ENCODE measurements at places on chromosomes 13 and 19.
A peak's percentile ranks its signal among the peaks of the same experiment; 100 is the strongest.

GRCh38 chr13:24328145-24328544 lies 18.8 kb downstream of the C1QTNF9 start:
- DNase-seq: no peak

DNA sequence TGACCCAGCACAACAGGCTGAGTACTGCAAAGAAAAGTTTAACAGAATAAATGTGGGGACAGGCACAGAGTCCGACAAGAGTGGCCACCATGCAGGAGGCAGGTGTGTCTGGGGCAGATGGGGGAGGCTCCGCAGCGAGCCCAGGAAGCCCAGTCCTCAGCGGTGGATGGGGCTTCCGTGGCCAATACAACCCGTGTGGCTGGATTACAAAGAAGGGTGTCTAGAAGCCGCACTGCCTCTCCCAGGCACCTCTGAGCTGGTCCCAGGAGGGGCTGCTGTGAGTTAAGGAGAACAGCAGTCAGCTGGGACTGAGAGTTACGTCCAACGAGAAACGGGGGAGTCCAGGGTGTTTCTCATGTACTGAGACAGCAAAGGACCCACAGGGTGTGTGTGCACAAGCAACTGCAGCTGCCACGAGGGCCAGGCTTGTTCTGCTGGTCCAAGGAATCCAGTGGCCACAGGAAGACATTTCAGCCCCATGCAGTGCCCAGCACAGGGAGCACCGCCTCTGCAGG lies 70.2 kb downstream of the SPACA7 start:
- DNase-seq: no peak

GRCh38 chr13:48731957-48732569 lies 78.3 kb downstream of the CYSLTR2 start:
- DNase-seq: no peak

DNA sequence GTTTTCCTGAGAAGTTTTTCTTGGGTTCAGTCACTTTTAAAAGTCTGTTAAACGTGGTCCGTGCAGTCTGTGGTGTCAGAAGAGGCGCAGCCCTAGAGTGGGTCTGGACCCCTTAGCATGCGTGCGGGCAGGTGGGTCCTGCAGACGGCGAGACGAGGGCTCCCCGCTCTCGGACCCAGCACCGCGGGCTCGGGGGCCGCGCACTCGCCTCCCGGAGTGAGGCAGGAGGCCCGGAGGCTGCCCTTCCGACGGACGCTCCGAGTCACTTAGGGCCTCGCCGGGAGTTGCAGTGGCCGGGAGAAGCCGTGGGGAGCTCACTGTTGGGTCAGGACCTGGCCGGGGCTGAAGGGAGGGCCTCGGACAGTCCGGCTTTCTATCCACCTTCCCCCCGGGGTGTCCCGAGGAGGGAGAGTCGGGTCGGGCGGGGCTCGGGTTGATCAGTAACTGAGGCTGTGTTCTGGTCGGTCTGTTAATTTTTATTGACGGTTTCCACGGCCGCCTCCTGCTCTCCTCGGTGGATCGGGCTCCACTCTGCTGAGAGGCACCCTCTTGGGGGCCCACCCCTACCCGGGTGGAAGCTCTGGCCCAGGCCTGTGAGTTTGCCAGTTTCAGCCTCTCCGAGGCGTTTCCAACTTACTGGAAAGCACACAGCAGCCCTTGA lies 1.3 kb downstream of the PTBP1 start:
- no peak for DNase-seq

DNA sequence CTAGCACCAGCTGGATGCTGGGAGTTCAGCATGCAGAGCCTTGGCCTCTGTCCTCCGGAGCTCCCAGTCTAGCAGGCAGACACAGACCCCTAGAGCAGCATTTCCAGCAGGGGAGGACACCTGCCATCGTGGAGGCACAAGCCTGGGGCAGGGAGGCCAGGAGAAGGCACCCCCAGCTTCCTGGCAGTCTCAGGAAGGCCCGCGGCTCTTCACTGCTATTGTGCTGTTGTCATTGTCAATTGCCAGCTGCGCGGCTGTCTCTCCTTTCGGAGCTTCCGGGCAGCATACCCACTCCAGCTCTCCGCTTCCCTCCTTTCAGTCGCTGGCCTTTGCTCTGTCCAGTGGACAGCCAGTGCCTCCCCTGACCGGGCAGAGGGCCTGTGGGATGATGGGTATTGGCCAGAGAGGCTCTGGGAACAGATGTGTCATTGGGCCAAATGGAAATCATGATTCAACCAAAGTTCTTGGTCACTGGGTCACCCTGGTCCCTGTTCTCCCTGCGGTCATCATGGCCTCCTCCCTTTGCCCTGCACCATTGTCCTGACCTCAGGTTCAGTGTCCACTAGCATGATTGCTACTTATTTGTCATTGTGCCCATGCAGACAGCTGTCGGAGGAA lies 93.0 kb downstream of the SLC7A1 start:
- no peak for DNase-seq

- no peak for DNase-seq
Observed at GRCh38 chr13:26457212-26457611, 100.3 kb upstream of the WASF3 start.

DNA sequence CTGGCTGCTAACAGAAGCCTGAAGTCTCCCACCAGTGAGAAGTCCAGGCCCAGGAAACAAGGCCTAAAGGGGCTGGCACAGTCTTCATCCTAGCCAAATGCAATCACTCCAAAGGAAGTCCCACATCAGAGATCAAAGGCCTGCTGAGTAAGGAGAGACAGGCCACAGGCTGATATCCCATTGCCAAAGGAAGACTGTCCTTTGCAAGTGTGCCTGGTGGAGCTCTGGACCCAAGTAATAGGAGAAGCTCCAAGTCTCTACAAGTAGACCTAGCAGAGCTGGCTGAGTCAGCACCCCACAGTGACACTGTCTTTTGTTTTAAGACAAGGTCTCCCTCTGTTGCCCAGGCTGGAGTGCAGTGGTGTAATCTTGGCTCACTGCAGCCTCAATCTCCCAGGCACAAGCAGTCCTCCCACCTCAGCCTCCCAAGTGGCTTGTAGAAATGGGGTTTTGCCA lies 4.5 kb downstream of the DBP start:
- DNase-seq: no peak

DNA sequence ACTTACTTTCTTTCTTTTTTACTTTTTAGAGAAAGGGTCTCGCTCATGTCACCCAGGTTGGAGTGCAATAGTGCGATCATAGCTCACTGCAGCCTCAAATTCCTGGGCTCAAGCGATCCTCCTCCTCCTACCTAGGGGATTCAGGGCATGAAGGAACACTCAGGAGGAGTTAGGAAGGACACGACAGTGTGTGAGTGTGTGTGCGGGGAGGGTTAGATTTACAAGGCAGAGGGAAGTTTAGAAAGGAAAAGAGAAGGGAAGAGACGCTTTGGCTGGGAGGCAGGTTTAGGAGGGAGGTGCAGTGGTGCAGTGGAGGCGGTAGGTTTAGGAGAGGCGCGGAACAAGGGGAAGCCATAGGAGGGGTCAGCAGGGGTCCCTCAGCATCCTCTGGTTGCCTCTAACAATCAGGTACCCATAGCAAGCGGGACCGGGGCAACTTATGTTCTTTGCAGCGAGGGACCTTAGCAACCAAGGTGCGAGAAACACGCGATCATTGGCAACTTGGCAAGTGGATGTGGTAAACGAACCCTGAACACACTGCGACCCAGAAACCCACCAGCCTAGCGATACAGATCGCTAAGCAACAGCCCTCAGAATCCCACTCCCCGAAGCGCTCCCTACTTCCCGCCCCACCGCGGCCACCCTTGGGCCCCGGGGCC lies 501 bp downstream of the SIRT2 start:
- DNase-seq: peak; percentile 11

DNA sequence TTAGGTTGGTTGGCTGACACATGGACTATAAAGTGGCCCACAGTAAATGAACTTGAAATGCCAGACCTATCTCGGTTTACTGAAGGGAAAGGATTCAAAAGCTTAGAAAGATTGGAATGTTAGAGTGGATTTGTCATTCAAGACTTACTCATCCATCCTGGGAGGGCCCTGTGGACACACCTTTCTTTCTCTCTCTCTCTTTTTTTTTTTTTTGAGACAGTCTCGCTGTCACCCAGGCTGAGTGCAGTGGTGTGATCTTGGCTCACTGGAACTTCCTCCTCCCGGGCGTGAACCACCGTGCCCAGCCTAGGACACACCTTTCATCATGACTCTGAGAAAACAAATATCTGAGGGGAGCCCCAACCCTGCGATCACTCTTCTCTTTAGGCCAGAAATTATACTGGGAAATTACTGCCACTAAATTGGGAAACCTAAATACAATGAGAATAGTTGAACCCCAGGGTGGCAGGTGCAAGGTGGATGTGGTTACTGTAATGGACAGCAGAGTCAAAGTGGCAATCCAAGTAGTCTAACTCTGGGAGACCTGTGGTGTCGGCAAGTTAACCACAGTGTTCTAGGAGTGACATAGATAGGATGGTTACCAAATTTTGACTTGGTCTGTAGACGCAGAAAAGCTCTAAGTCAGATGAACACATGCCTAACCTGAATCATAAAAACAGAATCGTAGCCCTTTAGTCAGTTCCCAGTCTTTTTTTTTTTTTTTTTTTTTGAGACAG lies 47.1 kb upstream of the ZMYM5 start:
- DNase-seq: no peak

- DNase-seq: no peak
Observed at GRCh38 chr13:75739244-75739868, 103.2 kb downstream of the LMO7 start.

DNA sequence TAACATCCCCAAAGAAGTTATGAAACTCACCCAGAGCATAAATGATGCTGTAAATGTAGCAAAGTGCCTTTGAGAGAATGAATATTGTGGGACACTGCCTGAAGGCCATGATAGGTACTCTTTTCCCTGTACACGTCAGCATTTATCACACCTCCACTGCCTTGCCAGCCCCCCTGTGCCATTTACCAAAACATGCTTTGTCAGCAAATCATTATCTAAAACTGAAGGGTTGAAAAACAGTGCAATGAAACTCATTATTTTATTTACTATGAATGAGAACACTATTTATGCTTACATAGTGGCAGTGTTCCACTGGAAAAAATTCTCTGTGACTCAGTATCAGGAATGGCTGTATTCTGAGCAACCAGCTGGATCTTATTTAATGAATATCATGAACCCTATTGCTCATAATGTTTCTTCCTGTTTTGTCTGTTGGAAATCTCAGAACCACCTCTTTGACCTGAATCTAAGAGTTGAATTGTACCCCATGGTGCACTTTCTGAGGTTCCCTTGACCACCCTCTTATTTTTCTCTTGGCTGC lies 564.1 kb downstream of the DCT start:
- no peak for DNase-seq

DNA sequence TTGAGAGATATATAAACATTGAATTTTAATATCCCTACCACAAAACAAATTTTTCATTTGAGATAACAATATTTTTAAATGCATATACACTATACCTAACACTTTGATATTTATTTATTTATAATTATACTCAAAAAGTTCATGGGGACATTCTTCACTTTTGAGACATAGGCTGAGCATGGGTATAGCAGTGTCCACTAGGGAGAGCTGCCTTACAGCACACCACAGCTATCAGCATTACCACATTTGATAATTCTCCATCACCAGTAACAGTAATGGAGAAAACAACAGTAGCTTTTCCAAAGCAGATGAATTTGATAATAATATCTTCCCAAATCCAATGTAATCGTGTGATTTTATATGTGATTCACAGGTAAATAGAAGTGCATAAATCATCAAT lies 626.1 kb downstream of the DACH1 start:
- no peak for DNase-seq

GRCh38 chr13:76129305-76130000 lies 493.3 kb downstream of the LMO7 start:
- no peak for DNase-seq

DNA sequence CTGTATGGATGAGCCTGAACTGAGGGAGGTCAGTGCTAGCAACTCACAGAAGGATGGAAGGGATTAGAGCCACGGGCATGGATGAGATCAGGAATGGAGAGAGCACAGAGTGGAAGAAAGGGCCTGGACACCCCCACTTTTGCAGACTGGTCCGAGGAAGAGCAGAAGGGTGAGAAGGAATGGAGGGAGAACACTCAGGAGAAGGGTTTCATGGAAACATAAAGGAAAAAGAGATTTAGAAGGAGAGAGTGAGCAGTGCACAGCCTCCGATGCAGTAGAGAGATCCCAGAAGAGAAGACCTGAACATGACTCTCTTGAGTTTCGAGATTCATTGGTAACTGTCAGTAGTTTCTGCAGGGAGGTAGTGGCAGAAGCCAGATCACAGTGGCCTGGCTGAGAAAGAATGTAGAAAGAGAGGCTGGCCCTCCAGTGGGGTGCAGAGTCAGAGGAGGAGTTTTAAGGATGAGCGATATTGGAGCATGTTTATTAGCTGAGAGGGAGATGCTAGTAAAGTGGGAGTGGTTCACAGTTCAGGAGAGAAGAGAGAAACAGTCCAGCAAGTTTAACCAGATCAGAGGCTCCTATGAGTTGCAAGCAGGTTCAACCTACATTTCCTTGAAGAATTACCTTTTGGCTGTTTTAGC lies 108.9 kb downstream of the ZAR1L start:
- no peak for DNase-seq

DNA sequence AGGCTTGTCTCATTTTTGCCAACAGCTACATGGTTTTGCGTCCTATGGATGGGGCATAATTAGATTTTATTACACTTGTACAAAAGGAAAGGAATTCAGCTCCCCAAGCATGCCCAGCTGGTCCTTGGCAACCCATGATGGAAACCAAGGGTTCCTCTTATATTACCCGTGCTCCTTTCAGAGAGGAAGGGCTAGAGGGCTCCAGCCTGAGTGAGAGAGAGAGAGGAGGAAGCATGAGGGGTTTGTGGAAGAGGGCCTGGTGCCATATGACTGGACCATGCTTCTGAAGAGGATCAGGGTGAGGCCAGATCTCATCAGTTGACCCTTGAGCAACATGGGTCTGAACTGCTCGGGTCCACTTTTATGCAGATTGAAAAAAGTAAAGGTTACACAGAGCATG lies 3.5 kb upstream of the RPS9 start:
- DNase-seq: no peak

GRCh38 chr19:17455308-17456123 lies 5.2 kb downstream of the NXNL1 start:
- no peak for DNase-seq

GRCh38 chr19:47228168-47228936 lies 2.6 kb downstream of the BBC3 start:
- DNase-seq: no peak
